ENCODE measurements at places on chromosomes 1 and 21. TPM values are rescaled to one million over a fixed set of nuclear protein-coding genes. Genes with fewer than 3 reads are reported as not detected.
A peak's percentile ranks its signal among the peaks of the same experiment; 100 is the strongest.

DNA sequence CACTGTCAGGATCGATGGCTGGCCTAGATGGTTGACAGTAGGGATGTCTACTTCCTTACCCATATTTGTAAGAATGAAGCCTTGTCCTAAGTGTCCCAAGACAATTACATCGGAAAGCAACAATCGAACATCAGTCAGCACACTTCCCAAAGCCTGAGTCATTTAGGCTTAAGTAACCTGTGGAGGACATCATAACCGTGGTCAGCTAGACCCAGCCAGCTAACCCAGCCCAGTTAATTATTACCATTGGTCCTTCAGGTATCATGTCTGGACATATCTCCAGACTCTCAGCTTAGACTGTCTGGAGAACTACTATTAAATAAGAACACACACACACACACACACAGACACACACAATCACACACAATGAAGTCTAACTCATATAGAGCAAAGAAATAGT is 264.7 kb downstream of the TRABD2B start:
- no peak for DNase-seq

- DNase-seq: no peak
Measured at GRCh38 chr1:168223261-168223660, 2.5 kb upstream of the SFT2D2 start.

Gene PLA2G2D
- not detected for total RNA-seq

Gene NEGR1
- total RNA-seq: 26.9 TPM

DNA sequence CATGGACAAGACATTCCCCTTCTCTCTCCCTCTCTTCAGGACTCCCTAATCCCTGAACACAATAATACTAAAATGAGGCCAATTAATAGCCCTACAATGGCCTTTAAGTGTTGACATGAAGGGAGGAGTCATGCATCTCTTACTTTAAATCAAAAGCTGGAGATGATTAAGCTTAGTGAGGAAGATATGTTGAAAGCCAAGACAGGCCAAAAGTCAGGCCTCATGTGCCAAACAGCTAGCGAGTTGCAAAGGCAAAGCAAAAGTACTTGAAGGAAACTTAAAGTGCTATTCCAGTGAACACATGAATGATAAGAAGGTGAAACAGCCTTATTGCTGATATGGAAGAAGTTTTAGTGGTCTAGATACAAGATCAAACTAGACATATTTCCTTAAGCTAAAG is 49.5 kb upstream of the CD46 start:
- no peak for DNase-seq

Gene MASP2
- total RNA-seq: not detected

DNA sequence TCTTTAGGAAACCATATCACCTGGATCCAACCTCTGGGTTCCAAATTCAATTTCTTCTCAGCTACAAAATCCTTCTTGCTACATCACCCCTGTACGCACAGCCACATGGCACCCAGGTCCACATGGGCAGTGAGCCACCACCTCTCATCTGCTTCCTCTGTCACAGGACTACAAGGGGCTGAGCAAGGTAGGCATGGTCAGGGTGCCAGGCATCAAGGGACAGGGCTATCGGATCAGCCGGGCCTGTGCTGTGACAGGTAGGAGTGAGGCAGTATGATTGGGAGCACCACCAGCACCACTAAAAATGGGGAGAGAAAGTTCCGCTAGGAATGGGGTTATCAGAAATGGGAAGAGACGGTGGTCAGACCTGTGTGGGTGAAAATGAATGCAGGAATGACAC is 29.4 kb downstream of the S100A6 start:
- DNase-seq: no peak

Gene KIAA0040
- total RNA-seq: 16.1 TPM

Gene SLC25A24
- 33.5 TPM for total RNA-seq

Gene LCE3A
- not detected for total RNA-seq

DNA sequence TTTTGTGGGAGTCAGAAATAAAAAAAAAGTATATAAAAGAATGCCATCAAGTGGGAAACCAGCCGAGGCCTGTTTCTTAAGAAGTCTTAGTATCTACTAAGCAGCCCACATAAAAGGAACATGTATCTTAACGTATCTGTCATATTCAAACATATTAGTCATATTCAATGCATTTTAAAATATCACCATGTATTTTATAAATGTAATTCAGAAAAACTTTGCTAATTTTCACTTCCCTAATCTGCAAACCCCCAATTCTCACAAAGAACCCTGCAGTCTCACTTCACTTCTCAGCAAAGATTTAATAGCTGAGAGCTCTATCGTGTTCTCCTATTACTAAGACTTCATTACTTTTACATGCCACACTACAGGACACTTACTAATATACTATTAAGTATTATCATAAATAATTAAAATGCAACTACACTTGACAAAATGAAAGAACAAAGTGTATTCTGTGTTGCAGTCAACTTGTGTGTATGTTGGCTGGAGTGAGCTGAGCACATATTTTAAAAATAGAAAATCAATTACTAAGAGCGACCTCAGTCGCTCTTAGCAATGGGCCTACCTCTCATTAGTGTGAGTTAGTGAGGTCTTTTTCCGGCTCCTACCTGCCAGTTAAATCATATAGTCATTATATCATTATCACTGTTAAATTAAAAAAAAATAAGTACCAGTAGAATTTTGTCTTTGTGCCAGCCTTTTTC is 484.3 kb downstream of the LMO4 start:
- no peak for DNase-seq

Gene C1orf141
- not detected for total RNA-seq

Gene CCDC185
- total RNA-seq: not detected

Gene EVA1C
- 34.8 TPM for total RNA-seq

- no peak for DNase-seq
Measured at GRCh38 chr1:95426772-95427171, 192.8 kb downstream of the RWDD3 start.

DNA sequence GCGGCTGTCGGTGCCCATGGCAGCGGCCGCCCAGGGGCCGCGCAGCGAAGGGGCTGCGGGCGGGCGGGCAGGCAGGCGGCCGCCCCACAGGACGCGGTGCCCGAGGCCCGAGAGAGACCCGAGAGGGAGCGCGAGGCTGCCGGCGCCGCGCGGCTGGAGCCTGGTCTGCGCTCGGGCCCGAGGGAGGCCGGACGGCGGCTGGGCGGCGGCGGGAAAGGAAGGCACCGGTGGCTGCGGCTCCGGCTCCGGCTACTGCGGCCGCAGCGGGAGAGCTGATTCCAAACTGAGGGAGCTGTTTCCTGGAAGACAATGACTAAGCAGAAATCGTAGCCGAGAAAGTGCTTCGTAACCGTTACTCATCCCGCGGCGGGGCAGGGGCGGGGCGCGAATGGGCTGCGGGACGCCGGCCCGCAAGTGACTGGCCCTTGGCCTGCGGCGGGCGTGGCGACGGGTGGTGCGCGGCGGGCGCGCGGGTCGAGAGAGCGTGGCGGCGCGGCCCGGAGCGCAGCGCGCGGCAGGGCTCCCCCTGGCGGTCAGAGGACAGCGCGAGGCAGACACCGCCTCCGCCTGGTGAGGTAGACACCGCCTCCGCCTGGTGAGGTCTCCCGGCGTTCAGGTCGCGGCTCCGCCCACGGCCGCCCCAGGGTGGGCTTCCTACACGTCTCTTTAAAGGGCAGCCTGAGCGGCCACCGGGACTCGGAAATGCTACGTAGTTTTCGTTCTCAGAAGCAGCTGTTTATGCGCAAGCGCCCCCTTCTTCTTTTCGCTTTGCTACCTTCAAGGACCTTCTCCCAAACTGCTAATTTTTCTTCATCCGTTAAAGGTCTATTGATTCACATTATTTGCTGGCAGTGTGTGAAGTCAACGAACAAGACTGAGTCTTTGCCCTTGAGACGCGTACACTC is at the start of gene GCLM:
GCLM (minus strand) TSS at position 285 of the 905 bp plus-strand sequence; CDS start at position 18, 267 bp downstream.
- peak; percentile 90 for DNase-seq

- no peak for DNase-seq
Measured at GRCh38 chr1:222171005-222171404, 376.9 kb downstream of the HHIPL2 start.

DNA sequence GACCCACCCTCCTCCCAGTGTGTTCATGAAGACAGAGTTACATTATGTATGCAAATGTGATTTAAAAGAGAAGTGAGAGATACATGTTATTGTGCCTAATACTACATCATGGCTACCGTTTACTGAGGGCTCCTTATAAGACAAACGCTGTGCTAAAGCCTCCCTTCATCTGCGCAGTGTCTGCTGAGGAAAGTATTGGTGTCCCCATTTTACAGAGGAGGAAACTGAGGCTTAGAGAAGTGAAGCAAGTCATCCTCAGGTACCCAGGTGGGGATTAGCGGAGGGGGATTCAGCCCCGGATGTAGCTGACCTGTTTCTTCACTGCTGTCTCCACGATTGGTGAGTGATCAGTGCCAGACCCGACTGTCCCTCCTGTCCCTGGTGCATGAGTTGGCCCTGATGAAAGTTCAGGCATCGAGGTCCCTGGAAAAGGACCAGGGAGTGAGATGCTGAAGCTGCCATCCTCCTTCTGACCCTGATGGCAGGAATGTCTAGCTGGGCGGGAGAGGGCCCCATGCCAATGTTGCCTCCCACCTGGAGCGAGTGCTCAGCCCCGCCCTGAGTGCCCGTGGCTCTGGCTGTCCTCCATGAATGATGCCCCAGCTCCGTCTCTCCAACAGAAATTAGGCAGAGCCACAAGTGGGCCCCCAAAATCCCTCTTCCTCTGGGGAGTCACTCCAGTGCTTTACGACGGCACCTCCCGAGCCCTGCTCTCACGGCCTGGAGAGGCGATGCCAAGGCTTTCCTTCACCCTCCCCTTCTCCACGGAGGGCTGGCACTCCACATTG is 204.7 kb downstream of the KAZN start:
- no peak for DNase-seq

- no peak for DNase-seq
Measured at GRCh38 chr1:81232420-81232819, 568.3 kb upstream of the ADGRL2 start.

DNA sequence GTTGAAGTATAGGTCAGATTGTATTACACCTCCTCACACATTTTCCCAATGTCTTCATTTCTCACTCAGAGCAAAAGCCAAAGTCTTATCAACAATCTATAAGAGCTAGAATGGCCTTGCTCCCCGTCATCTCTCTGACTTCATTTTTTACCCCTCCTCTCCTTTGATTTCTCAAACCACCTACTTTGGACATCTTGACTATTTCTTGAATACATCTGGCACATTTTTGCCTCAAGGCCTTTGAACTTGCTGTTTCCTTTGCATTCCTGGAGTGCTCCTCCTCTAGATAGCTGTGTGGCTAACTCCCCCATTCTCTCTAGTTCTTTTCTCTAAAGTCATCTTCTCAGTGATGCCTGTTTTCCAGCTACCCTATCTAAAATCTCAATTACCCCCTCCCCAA is 7.2 kb upstream of the XCL2 start:
- no peak for DNase-seq

Gene MEX3A
- 1.4 TPM for total RNA-seq

Measured in mucosa of gallbladder (tissue), 1 donor.